ENCODE measurements at places on chromosomes 4 and X. TPM values are rescaled to one million over a fixed set of nuclear protein-coding genes. Genes with fewer than 3 reads are reported as not detected.

UGT2B10 gene
- not detected for total RNA-seq

GAGE12H gene
- total RNA-seq, result 1.1 TPM

GRCh38 chr4:20178902-20179576 lies 72.7 kb upstream of the SLIT2 start:
- no peak for DNase-seq

NBDY gene
- total RNA-seq, result 30.9 TPM

GRCh38 chr4:16264798-16265197 lies 38.5 kb upstream of the TAPT1 start:
- no peak for DNase-seq

GYPE gene
- 0.62 TPM for total RNA-seq

GRCh38 chrX:8090906-8091305 lies 80.2 kb downstream of the VCX2 start:
- no peak for DNase-seq

NIPAL1 gene
- total RNA-seq, result 0.79 TPM

- peak; percentile 56 for DNase-seq
Observed at GRCh38 chrX:17500145-17500579, 125.2 kb downstream of the NHS start.

GRCh38 chr4:53589511-53589910 lies 1.8 kb downstream of the LNX1 start:
- no peak for DNase-seq

TRPC3 gene
- 1.9 TPM for total RNA-seq

GRCh38 chr4:152590179-152591031 lies 54.5 kb upstream of the FBXW7 start:
- no peak for DNase-seq

DNA sequence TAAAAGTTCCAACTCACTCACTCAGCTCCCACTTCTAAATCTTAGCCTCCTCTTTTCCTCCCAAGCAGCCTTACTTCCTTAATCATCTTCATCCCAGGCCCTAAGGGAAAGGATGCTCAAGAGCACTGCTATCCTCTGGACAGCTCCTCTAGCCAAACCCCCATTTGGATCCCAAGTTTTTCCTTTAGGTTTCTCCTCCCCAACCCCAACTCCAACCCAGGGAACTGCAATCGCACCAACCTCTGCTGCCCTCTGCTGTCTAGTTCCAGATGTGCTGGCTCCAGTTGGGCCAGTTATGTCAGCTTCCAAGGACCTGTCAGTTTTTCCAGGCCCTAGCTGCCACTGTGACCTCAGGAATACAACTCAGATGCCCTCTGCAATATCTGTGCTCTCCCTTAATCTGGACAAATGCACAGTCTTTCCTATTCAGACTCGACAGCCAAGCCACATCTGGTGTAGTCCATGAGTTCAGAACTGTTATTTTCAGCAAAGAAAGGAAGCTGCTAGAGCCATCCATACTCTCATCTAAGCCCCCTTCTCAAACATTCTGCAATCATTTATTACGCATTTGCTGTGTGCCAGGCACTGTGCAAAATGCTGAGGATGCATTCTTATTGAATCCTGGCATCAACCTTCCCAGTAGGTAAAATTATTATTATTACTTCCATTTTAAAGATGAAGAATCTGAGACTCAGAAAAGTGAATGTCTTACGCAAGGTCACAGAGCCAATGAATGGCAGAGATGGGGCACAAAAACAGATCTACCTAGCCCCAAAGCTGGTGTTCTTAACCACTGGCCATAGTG lies 12.3 kb upstream of the XPNPEP2 start:
- DNase-seq, result peak; percentile 66

- DNase-seq, result no peak
Observed at GRCh38 chrX:264634-265455, 16.3 kb upstream of the PLCXD1 start.

- DNase-seq, result no peak
Observed at GRCh38 chr4:180650273-180650672, 1592.9 kb upstream of the TENM3 start.

DNA sequence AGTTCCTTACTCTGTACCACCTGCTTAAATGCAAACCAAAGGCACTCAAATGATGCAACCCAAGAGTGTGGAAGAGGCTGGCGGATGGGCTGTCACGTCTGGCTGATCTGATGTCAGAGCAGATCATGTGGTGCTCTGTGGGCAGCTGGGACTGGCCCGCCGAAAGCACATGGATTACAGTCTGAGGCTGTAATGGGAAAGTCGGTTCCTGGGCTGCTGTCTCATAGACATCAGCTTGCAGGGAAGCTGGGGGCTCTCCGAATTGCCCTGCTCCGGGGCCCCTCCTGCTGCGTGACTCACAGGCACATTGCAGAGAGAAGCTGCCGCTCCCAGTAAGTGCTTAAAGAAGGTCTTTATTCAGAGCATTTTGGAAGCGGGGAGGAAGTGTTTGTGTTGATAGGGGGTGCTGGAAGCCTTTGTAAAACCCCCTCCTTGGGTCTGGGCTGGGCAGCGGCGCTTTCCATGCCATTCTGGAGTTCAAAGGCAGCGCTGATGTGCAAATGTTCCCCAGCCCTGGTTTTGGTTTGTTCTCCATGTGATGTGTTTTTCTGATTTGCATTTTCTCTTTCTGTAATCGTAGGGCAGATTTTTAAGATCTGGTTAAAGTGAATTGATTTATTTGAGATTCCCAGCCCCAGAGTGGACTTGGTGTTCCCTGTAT lies 181.1 kb downstream of the LARP7 start:
- peak; percentile 85 for DNase-seq

GPC3 gene
- 4.9 TPM for total RNA-seq

- DNase-seq, result no peak
Observed at GRCh38 chrX:107421337-107421861, 28.1 kb upstream of the FRMPD3 start.

DNA sequence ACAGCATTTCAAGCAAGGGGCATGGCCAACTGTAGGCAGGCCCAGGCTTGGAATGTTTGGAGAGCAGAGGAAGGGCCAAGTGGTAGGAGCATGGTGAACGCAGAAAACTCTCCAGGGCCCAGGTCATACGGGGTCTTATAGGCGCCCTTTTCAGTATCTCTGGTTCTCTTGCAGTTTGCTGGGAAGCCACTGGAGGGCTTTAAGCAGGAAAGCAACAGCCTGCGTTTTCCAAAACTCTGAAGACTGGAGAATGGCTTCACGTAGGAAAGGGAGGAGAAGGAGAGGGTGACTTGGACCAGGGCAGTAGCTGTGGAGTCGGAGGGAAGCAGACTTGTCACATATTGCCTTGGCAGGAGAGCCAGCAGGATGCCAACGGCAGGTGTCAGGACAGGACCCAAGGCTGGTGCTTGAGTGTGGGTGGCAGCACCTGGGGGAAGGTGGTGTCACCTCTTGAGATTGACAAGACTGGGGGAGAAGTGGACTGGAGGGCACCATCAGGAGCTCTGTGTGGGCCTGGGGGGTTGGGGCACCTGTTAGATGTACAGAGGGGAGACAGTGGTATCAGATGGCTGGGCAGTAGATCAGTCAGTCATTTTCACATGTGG lies 21.9 kb downstream of the TKTL1 start:
- no peak for DNase-seq

GRCh38 chr4:57373991-57374390 lies 263.8 kb upstream of the IGFBP7 start:
- no peak for DNase-seq

RAB41 gene
- 4.3 TPM for total RNA-seq

DNA sequence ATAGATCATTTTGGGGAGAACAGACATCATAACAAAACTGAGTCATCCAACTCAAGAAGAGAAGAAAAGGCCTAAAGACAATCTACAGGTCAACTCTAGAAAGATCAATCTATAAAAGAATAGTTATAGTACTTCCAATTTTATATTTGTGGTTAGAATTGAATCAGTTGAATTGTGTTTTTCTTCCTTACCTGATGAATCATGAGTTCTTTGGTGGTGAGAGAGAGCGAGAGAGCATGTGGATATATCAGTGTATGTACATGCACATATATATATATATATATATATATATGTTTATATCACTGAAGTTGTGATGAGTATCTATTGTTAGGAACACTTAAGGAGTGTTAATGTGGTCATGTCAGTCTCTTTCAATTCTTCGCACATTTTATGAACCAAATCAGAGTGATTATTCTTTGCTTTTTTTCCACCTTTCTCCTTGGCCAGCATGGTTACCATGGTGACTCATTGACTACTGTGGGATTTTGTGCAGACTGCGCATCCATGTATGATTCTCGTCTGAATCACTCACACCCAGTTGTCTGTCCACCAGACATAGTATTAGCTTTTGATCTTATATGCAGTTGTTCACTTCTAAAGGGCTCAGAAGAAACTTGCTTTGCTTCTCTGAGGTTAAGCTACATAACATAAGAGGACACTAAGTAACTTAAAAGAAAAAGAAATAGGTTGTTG lies 90.4 kb upstream of the RAB40AL start:
- DNase-seq, result no peak

FOXR2 gene
- 3.3 TPM for total RNA-seq

SCRG1 gene
- 22.9 TPM for total RNA-seq

DNA sequence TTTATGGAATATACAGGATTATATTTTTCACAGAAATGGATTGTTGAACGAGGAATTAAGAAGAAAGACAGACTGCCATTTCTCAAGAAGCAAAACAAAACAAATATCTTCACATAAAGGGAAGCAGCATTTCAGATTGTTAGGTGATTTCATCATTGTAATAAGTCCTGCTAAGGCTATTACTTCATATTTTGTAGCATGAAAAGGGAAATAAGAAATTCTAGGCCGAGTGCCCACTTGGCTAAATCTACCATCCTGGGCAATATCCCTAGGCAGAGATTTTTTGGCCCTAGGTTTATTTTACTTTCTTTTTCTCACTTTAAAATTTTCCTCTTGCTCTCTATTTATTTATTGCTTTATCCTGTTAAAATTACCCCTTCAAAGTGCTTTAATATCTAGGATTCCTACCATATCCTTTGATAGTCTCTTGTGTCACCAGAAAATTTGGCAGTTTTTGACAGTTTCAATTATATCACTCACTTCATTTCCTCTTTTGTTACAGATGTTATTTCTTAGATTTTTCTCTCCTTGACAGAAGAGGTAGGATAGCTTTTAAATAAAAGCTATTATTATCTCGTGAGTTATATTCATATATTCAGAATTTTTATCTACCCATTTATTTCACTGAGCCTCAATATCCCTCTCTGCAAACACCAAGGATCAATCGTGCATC lies 142.3 kb downstream of the PDGFC start:
- no peak for DNase-seq
